ENCODE measurements at places on chromosomes 11 and 22.

DNA sequence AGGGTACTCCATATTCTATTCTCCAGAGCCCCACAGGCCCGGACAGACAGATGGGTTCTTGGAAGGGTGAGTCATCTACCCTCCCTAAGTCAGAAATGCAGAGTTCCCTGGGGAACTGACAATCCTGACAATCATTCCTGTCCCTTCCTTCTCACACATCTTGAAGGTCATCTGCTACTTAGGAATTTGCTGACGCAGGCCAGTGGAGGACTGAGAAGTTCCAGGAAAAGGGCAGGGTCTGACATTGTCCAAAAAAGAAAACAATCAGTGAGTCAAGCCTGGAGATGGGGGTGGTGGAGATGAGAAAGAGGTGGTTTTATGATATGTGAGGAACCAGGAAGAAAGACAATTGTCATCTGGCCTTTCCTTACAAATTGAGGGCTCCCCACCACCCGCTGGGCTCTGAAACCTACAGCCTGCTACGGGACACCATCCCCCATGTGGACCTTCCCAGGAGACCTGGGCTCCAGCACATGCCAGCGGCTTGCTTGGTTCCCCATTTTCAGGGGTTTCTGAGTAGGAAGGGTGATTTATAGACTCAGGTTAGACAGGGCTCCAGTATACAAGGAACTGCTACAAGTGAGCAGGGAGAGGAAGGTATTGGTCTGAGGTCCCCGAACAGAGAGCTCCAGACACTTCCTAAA lies 12.9 kb downstream of the CD59 start:
- no peak for DNase-seq

GRCh38 chr22:41094041-41094593 lies 1.7 kb downstream of the EP300 start:
- no peak for DNase-seq

DNA sequence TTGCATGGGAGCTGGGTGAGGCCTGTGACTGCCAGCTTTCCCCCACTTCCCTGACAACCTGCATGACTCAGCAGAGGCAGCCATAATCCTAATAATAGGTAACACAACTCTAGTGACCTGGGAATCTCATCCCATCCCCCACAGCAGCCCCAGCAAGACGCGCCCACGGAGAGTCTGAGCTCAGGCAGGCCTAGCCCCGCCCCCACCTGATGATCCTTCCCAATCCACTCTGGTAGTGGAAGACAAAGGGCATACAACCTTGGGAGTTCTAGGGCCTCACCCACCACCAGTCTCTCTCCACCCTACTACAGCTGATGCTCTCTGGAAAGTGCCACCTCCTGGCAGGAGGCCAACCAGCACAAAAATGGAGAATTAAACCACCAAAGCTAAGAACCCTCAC lies 60.3 kb downstream of the CWF19L2 start:
- DNase-seq, result no peak

- DNase-seq, result no peak
Measured at GRCh38 chr11:65395961-65396530, 9.6 kb downstream of the FRMD8 start.

DNA sequence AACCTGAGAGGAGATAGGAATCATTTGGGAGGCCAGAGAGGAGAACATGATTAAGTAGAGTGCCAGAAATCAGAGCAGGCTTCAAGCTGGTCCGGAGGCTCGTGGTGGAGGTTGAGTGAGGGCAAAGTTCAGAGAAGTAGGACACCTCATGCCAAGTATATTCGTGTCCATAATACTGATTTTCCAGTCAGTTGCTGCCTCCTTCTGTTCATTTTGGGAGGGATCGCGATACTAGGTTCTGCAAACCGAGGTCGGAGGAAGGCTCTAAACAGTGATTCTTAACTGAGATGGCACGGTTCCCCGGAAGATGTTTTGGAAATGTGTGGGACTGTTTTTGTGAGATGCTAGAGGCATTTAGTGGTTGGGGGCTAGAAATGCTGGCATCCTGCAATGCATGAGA lies 13.6 kb upstream of the CD3E start:
- DNase-seq, result no peak

DNA sequence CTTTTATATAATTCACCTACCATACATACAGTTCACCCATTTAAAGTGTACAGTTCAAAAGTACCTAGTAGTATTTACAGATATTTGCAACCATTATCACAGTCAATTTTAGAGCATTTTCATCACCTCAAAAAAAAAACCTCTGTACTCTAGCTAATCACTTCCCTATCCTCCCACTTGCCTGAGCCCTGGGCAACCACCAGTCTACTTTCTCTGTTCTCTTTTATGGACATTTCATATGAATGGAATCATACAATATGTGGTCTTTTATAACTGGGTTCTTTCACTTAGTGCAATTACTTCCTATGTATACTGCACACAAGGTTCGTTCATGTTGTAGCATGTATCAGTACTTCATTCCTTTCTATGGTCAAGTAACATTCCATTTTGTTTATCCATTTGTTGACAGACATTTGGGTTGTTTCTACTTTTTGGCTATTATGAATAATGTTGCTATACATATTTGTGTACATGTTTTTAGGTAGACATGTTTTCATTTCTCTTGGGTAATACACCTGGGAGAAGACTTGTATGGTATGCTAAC lies 17.8 kb upstream of the NEU3 start:
- DNase-seq, result no peak

GRCh38 chr11:37442576-37442975 lies 844.5 kb upstream of the RAG2 start:
- DNase-seq, result no peak

DNA sequence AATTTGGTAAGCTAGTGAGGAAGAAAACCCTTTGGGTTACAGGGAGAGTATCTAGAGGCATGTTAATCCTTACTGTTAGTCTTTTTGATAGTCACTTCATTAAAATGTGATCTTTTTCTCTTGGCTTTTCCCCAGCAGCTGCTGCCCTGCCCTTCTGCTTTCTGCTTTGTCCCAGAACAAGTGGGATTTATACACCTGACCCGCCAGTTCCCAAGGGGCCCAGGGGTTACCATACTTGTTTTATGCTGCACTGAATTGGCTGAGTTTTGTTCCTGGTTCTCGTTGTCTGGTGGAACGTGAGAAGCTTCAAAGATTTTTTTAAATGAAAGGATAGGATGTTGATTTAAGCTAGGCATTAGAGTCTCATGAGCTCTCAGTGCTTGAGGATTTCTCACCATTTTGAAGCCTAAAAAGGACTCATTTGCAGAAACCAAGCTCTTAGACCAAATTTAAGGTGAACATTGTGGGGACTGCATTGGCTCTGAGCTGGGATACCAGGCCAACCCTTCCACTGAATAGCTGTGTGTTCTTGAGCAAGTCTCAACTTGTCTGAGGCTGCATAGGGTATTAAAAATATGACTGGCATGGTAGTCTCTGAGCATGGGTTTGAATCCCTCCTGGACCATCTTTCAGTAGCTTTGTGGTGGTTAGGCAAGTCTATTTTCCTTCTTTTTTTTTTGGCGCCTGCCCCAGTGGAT lies 6.6 kb downstream of the LIMK2 start:
- no peak for DNase-seq
